Activated T-cell treated with anti-CD3 and anti-CD28 coated beads for 24 hours (primary cell): ENCODE measurements at places on chromosomes 5 and 9.

DNA sequence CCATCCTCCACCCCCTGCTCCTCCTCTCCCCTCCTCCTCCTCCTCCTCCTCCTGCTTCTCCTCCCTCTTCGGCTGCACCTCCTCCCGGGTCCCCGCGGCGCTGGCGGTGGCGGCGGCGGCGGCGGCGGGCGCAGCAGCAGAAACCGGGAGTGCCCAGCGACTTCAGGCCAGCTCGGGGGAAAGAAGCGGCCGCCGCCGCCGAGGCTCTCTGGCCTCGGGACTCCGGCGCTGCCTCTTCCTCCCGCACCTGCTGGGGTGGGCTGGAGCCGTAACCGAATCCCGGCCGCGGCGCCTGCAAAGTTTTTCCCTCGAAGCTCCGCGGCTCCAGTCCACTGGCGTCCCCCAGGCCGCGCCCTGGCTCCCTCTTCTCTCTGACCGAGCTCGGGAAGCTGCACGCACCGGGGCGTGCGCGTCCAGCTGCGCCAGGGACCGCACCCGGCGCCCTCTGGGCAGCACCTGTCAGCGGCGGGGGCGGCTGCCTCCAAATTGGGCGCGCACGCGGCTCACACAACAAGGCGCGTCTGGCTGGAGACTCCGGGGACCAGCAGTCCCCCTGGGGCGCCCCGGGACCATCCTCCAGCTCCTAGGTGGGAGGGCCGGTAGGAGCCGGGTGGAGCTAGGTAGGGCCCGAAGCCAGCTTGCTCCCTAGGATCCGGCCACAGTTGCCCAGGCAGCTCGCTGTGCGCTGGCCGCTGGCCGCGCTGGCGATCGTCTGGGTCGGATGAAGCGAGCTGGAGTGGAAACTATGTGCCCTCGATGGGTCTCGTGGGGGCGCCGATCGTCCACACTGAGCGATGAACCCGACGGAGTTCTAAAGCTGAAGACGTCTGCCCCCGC, at the start of gene MCTP1:
Gene MCTP1, minus strand, starts transcription at position 523 of the 837 bp plus-strand sequence.
- no peak for DNase-seq

- no peak for DNase-seq
Measured at GRCh38 chr9:112051812-112052211, 123.3 kb downstream of the SUSD1 start.

- DNase-seq: no peak
Measured at GRCh38 chr5:149808264-149808982, 78.3 kb downstream of the PPARGC1B start.

GRCh38 chr9:68725070-68725469, 20.0 kb downstream of the PIP5K1B start:
- DNase-seq: no peak

DNA sequence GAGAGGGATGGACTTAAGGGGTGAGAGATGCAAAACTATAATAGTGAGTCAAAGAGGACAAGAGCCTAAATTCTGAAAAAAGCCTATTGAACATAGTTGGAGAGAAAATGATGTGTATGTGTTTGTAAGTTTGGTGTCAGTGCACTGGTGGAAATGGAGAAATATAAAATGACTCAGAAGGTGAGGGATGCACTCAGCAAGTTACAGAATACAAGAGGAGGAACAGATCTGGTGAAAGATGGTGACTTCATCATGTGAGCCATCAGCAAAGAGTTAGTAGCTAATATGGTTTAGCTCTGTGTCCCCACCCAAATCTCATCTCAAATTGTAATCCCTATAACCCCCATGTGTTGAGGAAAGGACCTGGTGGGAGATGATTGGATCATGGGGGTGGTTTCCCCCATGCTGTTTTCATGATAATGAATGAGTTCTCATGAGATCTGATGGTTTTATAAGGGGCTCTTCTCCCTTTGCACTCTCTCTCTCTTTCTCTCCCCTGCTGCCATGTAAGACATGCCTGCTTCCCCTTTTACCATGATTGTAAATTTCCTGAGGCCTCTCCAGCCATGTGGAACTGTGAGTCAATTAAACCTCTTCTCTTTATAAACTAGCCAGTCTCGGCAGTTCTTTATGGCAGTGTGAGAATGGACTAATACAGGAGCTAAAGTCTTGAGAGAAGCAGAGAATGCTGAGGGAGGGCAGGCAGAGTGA, 30.4 kb upstream of the FYB1 start:
- no peak for DNase-seq

- DNase-seq: no peak
Measured at GRCh38 chr5:66617226-66617861, 21.2 kb downstream of the MAST4 start.

DNA sequence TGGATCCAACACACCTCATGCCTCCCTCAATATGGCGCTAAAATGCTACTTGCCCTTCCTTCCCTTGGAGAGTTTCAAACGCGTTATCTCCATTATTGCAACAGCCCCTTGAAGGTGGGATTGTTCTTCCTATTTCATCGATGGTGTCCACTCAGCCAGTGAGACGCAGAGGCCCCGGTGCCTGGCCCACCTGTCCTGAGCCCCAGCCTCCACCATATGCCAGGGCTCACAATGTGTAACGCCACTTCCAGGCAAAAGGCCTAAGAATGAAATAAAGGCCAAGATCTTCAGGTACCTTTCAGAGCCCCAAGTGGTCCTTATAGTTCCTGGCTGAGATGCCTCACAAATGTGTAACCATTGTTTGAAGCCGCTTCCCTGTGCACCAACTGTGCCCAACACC, 170.7 kb upstream of the PHYKPL start:
- DNase-seq: no peak

GRCh38 chr5:151738125-151738848, 20.1 kb downstream of the ATOX1 start:
- DNase-seq: no peak

- DNase-seq: no peak
Measured at GRCh38 chr9:21294364-21294774, 10.7 kb downstream of the IFNA5 start.

DNA sequence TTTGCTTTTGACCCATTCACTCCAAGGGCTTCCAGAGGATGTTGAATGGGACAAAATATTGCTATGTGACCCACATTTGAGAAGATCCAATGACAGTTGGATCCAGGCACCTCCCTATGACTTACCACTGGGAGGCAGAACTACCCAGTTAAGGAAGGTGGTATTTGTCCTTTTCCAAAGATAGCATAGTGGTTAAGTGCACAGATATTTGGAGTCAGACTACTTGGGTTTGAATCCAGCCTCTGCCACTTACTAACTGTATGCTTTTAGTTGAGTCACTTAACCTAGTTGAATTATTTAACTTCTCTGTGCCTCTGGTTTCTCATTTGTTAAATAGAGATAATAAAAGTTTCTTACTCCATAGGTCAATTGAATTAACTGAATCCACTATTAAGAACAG, 74.5 kb upstream of the PALM2AKAP2 start:
- no peak for DNase-seq

DNA sequence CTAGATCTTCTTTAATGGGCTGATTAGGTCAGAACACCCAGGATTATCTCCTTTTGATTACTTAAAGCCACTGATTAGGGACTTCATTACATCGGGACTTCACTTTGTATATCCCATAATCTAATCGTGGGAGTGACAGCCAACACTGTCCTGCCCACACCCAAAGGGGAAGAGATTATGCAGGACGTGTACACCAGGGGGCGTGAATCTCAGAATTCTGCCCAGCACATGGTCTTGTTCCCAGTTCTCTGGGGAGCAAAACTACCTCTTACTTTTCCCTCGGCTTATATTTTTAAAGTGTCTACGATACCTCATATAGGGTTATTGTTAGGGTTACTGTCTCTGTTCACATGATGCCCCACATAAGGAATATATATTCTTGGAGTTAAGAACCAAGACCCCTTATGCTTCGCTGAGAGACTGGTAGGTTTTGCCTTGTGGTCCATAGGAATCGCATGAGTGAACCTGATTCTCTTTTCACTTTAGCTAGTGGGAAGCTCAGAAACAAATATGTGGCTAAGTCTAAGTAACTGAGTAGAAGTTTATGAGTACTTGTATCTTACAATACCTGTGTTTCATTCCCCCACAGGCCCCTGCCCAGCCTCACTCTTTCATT, 192.7 kb downstream of the GNA14 start:
- DNase-seq: peak; percentile 18

DNA sequence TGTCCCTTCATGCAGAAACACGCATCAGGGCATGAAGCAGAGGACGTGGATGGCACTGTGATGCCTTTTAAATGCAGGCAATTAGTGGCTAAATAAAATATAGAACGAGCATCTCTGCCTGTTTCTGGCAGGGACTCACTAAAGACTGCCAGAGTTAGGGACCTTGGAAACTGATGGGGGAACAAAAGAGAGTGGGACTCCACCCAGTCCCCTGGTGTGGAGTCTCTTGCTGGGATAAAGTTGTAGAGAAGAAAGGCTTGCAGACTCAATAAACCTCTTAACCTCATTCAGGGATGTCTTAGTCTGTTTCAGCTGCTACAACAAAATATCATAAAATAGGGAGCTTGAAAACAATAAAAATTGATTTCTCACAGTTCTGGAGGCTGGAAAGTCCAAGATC, 87.6 kb upstream of the ARAP3 start:
- no peak for DNase-seq

GRCh38 chr5:111278858-111279504, 54.8 kb downstream of the CAMK4 start:
- peak; percentile 83 for DNase-seq

DNA sequence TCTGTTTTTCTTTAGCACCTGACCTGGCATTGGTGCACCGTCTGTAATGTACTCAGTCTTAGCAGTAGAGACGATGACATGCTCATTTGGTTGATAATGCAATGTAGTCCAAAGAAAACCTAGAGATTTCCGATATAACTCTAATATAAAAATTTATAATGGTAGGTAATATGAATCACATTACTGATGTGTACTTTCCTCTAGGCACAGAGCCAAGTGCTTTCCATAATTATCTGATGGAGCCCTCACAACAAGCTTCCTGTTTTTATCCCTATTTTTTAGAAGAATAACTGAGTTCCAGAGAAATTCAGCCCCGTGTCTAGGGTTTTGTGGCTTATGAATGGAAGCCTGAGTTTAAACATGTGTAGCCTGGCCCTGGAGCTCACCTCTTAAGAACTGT, 53.7 kb downstream of the KDM4C start:
- no peak for DNase-seq

DNA sequence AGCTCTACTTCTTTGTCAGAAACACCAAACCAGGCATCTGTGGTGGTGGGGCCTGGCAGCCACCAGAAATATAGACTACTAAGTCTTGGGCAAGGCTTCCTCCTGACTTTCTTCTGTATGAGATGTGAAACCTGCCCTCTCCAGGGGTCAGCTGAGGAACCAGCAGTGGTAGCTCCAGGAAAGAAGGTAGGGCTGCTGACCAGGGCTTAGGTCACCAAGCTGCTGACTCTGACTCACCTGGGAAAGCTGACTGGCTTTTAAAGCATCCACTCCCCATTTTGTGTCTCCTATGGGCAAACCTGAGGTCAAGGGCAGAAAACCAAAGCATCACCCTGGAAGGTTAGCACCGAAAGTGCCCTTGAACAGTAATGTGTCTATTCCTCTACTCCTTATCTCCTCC, 10.4 kb upstream of the SH3TC2 start:
- DNase-seq: no peak

- no peak for DNase-seq
Measured at GRCh38 chr9:121368745-121369144, 1.3 kb downstream of the STOM start.

GRCh38 chr9:37922363-37923117, 18.6 kb upstream of the SLC25A51 start:
- DNase-seq: no peak

GRCh38 chr9:134230942-134231325, 66.6 kb upstream of the RNU6ATAC start:
- no peak for DNase-seq

DNA sequence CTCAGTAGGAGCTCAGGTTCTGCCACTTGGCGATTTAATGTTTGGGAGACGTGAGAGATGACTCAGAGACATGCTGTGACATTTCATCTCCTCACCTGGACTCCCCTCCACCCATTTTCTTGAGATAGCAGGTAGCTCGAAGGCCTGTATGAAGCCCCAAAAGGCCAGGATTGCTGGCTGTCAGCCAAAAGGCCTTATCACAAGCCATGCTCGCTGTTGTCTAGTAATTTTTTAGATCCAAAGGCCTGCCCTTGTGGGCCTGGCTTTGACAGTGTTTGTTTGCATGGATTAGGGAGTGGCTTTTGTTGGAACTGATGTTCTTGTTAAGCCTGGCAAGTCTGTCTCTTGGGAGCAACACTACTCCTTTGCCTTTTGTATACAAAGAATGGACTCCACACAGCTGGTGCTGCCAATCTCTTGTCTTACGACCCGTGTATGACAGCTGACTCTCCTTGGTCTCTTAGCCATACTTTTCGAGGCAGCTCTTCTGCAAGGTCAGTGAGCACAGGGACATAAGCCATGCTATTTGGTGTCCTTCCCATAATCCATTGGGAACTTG, 22.7 kb downstream of the CAVIN4 start:
- DNase-seq: no peak

GRCh38 chr5:94969174-94969573, 315.7 kb downstream of the MCTP1 start:
- DNase-seq: no peak

DNA sequence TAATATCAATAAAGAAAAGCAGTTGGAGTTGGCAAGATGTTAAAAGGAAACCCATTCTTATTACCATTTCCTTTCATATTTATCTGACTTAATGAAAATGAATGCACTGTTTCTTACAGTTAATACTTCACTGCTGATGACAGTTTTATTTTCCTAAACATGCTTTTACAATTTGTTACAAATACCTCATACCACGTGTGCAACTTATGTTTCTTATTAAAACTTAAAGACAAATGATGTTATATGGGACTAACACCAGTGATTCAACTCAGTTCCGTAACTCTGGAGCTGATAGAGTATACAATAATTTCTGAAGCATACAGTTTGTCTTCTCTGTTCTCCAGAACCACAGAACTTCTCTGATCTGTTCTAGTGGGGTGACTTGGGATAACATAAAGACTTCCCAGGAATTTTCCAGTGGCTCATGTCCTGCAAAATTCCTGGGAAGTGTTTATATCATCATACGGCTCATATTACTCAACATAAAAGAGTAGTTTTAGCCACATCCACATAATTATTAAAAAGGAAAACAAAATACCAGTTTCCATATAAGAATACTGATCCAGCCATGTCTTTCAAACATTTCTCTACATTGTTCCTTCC, 1259.0 kb upstream of the C9orf72 start:
- DNase-seq: no peak

DNA sequence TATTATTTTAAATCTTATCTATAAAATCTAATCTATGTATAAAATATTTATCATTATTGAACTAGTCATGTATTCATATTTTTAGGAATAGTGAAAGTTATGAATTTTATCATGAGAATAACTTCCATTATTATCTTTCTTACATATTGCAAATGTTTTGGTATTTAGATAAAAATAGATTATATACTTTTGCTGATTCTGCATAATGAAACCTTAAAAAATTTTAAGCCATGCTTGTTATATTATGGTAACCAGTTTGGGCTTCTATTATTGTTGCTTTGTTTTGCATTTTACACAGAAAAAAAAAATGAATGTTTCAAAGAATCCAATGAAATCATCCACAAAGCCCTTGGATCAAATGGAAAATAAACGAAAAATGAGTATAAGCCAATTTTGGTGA, 772.5 kb downstream of the NR2F1-AS1 start:
- DNase-seq: no peak

GRCh38 chr9:137487454-137488326, 28.6 kb upstream of the NSMF start:
- no peak for DNase-seq
